ENCODE measurements at places on chromosomes 16 and 17.

- no peak for DNase-seq
Observed at GRCh38 chr17:80096561-80097021, 4.8 kb upstream of the GAA start.

DNA sequence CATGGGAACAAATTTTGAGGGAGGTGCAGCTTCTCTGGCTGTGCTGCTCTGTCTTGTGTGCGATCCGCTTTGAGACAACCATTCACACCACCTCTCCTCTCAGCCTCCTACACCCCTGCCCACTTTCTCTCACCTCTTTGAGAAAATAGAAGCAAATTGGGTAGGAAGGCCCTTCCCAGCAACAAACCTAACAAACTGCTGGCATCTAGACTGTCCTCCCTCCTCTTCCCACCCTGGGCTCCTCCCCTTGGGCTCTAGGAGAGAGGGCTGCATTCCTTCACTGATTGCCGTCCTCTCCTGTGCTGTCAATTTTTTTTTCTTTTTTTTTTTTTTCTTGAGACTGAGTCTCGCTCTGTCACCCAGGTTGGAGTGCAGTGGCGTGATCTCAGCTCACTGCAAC lies 13.5 kb downstream of the CDIPT start:
- DNase-seq = no peak

GRCh38 chr16:13940397-13940933 lies 20.5 kb downstream of the ERCC4 start:
- no peak for DNase-seq

DNA sequence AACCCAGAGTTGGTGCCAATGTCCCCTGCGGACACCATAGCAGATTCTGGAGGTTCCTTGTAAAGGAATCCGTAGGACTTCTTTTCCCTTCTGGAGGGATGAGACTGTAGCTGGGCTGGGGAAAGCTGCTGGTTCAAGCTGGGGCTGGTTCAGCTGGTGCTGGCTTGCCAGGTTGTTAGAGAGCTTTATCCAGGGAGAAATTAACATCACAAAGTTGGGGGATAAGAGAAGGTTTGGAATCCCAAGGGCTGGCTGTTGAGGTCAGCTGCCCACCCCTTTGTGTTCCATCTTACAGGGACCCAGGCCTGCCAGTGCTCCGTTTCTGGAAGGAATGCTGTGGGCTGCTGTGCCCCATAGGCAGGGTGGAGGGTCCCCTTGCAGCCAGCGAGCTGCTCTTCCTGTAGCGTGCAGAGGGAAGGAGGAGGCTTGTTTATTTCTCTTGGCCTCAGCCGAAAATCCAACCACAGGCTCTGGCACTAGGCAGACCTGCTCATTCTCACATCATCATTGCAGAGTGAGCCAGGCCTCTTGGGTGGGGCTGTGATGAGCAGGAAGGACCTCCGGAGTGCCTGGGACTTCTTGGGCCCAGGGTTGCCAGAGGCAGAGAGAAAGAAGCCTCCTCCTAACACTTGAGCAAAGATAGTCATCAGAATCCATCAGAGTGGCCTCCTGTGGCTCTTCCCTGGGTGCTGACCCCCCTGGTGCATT lies 251.1 kb downstream of the SEC14L1 start:
- no peak for DNase-seq

DNA sequence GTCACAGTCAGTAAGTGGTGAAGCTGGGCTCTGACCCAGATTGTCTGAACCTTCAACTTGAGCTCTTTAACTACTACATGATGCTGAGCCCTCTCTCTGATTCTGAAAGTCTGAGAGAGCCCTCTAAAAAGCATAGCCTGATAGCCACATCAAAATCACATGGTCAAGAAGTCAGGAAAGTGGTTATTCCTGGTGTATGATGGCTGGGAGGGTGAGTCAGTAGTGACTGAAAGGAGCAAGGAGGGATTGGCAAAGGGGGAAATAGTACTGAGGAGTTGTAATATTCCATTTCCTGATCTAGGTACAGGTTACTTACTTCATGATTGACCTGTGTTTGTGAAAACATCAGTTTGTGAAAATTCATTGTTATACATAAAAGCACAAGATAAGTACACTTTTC lies 89.1 kb downstream of the SSH2 start:
- no peak for DNase-seq

- DNase-seq = no peak
Observed at GRCh38 chr16:84751947-84752346, 52.1 kb downstream of the USP10 start.

- DNase-seq = peak; percentile 87
Observed at GRCh38 chr17:42453439-42453838, 5.2 kb upstream of the ATP6V0A1 start.

GRCh38 chr17:55242476-55242875 lies 22.3 kb upstream of the HLF start:
- DNase-seq = no peak

DNA sequence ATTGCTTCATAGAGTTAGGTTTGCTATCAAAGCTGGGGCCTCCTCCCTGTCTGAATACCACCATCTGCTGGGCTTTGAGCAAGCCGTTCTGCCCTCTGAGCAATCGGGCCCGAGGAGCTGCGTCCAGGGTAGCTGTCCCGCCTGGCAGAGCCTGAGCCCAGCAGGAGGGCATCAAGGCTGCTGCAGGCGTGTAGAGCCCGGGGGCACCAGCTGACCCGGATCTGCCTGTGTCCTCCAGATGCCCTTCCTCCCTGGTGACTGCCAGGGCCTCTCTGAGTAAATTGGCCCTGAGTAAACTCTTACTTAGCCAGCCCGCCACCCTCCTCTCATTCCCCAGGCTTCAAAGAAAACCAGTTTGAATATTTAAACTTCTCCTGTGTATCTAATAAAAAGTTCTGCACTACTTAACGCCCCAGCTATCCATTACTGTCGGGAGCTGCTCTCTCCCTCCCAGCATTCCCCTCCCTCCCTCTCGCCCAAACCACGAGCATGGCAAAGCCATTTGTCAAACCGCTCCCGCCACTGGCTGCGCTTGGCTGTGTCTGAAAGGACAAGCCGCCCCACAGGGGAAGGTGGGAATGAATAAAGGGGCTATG lies 16.4 kb downstream of the CDK5RAP3 start:
- no peak for DNase-seq

- no peak for DNase-seq
Observed at GRCh38 chr17:34399725-34400124, 36.7 kb upstream of the CCL1 start.

GRCh38 chr17:67435122-67435521 lies 58.0 kb downstream of the PITPNC1 start:
- peak; percentile 86 for DNase-seq

GRCh38 chr17:8909586-8910270 lies 42.3 kb upstream of the PIK3R6 start:
- no peak for DNase-seq

DNA sequence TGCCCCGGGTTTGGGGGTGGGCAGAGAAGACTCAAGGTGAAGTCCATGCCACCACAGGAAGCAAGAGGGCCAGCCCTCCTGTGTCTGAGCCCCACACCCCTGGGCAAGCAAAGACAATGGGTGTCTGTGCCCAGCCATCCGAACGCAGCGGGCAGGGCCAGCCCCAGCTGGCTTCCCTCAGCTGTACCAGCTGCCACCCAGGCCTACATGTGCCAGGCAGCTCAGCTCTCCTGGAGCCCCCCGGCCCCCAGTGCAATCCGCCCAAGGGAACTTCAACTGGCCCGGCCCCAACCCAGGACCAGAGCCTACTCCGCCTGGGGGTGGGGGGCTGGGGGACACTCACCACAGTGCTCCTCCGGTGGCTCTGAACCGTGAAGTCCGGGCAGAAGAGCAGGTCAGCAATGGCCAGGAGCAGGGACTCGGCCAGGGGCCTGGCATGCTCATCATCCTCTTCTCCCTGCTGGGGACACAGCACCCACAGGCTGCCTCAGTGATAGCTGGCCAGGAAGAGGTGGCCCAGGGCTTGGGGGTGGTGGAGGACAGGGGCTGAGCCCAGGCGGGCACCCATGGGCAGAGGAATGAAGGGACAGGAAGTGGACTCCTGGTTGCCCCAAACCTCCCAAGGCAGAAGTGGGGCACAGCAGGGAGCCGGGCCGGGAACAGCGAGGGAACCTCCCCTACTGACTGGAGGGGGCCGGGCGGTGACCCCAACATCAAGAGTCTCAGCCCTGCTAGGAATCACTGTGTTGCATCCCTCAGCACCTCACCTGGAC lies 9.8 kb downstream of the HID1 start:
- DNase-seq = no peak

DNA sequence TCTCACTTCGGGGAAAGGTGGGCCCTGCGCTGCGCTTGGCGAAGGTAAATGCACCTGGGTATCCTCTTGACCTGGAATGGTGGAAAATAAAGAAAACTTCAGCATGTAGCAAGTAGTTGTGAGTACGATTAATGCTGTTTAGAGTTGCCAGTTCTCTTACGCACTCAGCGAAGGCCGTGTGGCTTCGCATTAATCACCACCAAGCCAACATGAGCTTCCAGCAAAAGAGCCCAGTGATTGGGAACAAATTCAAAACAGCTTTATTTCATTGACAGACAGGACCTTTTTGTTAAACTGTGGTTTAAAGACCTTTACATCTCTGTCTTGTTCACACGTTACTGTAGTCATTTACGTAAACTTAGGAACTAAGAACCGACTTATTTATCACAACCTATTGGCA lies 531.4 kb downstream of the MAF start:
- no peak for DNase-seq

DNA sequence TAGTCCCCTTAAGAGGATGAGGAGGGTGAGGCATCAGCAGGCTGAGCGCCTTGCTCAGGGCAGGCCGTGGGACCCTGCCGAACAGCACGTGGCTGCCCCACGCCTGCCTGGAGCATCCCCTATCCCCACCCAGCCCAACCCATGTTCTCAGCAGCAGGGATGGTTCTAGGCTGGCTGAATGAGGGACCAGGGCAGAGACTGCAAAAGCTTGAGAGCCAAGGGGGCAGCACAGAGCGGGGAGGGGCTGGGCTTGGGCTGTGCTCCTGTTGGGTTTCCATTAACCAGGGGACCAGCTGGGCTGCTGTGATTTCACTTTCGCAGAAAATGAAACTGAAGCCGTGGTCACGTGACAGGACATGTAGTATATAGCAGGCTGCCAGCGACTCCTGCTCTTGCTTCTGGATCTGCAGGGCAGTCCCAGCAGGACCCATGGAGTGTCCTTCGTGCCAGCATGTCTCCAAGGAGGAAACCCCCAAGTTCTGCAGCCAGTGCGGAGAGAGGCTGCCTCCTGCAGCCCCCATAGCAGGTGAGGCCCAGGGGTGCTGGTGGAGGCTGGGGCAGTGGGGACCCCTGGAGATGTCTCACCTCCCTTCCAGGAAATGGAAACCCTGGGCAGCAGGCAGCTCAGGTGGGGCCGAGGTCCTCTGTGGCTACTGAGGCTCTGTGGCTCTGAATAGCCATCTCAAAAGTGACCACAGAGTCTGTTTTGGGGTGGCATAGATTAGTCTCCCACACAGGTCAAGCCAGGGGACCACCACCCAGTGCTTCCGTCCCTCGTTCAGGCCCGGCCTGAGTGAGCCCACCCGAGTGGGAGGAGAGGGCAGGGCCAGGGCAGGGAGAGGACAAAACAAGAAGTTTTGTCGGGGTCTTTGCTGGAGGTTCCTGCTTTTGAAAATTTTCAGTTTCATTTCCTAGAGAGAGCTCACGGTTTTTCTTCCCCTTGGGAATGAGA lies 2.9 kb downstream of the RNF213 start:
- DNase-seq = peak; percentile 10

DNA sequence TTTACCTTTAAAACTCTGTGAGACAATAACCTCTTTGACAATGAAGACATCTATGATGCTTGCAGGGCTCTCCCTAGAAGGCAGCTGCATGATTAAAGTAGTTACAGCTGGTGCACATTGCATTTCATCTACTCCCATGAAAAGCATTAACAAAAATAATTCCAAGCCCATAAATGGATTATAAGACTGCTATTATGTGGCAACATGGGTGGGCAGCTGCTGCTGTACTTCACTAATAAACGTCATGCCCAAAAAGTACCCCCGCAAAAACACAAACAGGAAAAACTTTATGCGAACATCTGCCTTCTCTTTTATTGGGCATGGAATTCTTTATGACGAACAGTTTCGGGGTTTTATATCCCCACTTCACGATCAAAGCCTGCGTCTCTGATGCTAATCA lies 224.9 kb downstream of the CA10 start:
- no peak for DNase-seq

- no peak for DNase-seq
Observed at GRCh38 chr17:81656118-81656743, at the start of gene PDE6G. TSS of gene PDE6G (minus strand) at chr17:81656542. CDS start at chr17:81653305, 3,237 bp downstream.

DNA sequence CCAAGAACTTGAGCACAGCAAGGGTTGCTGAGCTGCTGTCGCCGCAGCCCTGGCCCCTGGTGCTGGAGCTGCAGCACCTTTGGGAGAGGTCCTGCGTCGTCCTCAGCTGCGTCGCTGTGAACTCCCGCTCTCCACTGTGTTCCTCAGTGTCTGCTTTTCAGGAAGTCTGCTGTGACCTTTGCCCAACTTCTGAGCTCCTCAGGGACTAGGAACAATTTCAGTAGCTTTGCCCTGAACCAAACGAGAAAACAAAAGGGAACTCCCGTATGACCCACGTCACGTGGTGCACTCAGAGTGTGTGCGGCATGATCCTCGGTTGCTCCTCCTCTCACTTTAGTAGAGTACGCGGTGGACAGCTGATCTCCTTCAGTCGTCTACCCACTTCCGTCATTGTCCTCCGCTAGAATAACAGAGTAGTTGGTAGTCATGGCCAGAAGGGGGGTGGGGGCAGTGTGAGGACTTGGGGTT lies 44.2 kb downstream of the WDR45B start:
- peak; percentile 71 for DNase-seq

GRCh38 chr17:50060951-50061712 lies 5.2 kb downstream of the ITGA3 start:
- DNase-seq = no peak

DNA sequence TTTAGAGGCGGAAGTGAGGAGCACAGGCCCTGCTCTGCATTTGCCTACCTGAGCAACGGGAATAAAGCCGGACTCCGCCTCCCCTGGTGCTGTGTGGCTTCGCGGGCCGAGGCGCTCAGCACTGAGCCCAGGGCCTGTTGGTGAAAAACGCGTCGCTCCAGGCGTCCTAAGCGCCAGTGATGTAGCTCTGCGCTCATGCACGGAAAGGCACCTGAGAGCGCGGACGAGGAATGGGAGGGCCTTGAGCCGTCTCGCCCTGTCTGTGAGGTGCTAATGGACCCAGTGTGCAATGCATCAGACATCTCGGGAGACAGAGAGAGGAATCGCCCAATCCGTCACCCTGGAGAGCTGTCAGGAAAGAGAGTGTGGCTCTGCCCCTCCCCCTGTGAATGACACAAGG lies 17.2 kb upstream of the ATP2A3 start:
- DNase-seq = no peak

DNA sequence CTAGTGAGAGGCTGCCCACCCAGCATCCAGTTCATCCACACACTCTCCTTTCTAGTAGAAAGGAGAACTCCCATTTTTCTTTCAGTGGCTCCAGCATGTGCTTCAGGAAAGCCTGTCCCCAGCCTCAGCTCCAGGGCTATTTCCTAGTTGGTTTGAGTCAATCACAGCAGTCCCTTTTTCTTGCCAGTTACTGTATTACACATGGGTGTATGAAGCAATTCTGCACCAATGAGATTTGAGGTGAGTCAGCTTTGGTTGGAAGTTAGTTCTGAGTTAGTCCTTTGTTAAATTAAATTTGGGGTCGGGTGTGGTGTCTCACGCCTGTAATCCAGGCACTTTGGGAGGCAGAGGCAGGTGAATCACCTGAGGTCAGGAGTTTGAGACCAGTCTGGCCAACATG lies 24.8 kb downstream of the RAD51D start:
- DNase-seq = no peak

- DNase-seq = no peak
Observed at GRCh38 chr17:52148288-52148968, 10.1 kb downstream of the CA10 start.
